ENCODE measurements at places on chromosomes 1 and 21. TPM values are rescaled to one million over a fixed set of nuclear protein-coding genes. Genes with fewer than 3 reads are reported as not detected.

Gene NMNAT2
- total RNA-seq, result 0.53 TPM

Gene TMED5
- total RNA-seq, result 88.5 TPM

Gene NOTCH2
- 95.2 TPM for total RNA-seq

Gene PODN
- total RNA-seq, result 1.4 TPM

Gene ITLN2
- total RNA-seq, result not detected

Gene IGFN1
- not detected for total RNA-seq

Gene FCAMR
- total RNA-seq, result not detected

Gene ASPM
- total RNA-seq, result 30.3 TPM

Gene HSPG2
- 107 TPM for total RNA-seq

Gene HCRTR1
- not detected for total RNA-seq

Measured in myometrial cell (primary cell).